ENCODE measurements at places on chromosomes 7 and 10.

DNA sequence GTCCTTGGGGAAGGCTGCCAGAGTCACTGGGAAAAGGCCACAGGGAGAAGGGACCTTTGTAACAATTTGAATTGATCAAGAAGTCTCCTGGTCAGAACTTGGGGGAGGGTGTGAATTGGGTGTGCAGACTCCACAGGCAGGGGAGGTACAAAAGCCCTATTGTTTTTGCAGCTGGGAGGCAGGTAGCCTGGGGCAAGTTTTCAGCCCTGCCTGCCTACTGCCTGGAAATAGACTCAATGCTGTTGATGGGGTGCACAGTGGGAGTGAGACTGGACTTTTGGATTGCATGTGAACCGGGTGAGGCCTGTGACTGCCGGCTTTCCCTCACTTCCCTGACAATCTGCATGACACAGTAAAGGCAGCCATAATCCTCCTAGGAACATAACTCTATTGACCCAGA, 947.0 kb downstream of the REEP3 start:
- DNase-seq: no peak

- no peak for DNase-seq
These were observed 29.0 kb downstream of the PRPF18 start for GRCh38 chr10:13615650-13616300.

GRCh38 chr10:95168694-95169093, 25.3 kb upstream of the ACSM6 start:
- DNase-seq: no peak

- DNase-seq: no peak
These were observed 205.4 kb upstream of the YAE1 start for GRCh38 chr7:39360766-39361165.

GRCh38 chr10:510415-510881, 179.0 kb downstream of the DIP2C start:
- DNase-seq: no peak
